ENCODE measurements at places on chromosomes 6 and 20. TPM values are rescaled to one million over a fixed set of nuclear protein-coding genes. Genes with fewer than 3 reads are reported as not detected.
A peak's percentile ranks its signal among the peaks of the same experiment; 100 is the strongest.

- no peak for DNase-seq
Observed at GRCh38 chr20:10924644-10925201, 250.9 kb upstream of the JAG1 start.

GRCh38 chr6:48068278-48069251, 42.4 kb downstream of the PTCHD4 start:
- DNase-seq, result peak; percentile 34

IMPG1 gene
- total RNA-seq, result not detected

GRCh38 chr6:137746264-137746663, 120.8 kb upstream of the TNFAIP3 start:
- no peak for DNase-seq

FOXC1 gene
- 3.5 TPM for total RNA-seq

GJE1 gene
- not detected for total RNA-seq

BRPF3 gene
- 17.8 TPM for total RNA-seq

- DNase-seq, result no peak
Observed at GRCh38 chr6:139371421-139372203, 2.8 kb downstream of the CITED2 start.

DNA sequence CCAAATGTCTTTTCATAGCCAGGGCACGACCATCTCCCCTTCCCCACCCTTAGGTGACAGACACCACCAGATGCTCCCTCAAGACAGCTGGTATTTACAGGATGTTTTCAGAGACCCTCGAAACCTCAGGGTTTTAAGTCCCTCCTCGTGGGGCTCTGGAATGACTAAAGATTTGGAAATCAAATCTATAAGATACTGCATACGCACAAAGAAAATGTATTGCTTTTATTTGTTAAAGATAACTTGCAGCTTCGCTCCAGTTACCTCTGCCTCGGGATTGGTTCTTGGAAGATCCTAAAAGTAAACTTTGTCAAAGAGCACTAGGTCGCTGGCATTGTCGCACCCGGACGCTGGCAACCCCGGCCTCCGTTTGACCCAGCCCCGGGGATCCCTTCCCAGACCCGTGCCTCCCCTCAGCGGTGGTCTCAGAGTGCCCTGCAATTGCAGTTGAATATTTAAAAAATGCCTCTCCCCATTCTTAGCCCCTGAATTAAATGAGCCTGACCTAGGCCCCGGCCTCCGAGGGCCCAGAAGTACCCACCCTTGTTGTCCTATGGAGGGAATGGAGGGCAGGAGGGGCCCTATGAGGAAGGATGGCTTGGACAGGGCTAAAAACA, 7.1 kb downstream of the PAX1 start:
- no peak for DNase-seq

DNA sequence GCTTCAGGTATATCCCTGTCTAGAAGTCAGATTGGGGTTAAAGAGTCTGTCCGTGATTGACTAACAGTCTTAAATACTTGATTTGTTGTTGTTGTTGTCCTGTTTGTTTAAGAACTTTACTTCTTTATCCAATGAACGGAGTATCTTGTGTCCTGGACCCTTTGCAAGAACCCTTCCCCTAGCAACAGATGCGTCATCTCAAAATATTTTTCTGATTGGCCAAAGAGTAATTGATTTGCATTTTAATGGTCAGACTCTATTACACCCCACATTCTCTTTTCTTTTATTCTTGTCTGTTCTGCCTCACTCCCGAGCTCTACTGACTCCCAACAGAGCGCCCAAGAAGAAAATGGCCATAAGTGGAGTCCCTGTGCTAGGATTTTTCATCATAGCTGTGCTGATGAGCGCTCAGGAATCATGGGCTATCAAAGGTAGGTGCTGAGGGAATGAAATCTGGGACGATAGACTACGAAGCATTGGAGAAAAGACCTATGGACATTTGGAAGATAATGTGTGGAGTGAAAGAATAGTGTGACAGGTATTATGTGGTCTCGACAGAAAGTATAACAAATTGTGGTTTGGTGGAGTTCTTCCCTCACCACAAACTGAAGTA, at the start of gene HLA-DRA:
Gene HLA-DRA, plus strand, starts transcription at position 286 of the 613 bp plus-strand sequence. Its CDS starts 64 bp downstream, at position 350.
- no peak for DNase-seq

- no peak for DNase-seq
Observed at GRCh38 chr6:42158011-42158410, 15.2 kb upstream of the GUCA1A start.

C6orf58 gene
- total RNA-seq, result not detected

DNA sequence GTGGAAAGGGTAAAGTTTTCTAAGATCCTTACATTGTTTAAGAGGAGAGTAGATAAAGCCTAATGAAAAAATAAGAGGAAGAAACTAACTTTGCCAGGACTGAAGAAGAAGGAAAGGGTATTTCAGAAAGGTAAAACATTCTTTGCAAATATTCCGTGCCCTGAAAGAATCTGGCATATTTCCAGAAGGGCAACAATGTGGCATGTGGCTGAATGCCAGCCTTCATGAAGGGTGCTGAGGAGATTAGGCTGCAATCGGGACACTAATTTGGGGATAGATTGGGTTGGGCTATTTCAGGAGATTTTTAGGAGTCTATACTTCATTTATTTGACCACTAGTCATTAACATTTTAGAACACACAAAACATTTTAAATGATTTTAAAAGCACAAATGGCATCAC, 16.2 kb upstream of the UFL1 start:
- DNase-seq, result no peak

- DNase-seq, result no peak
Observed at GRCh38 chr20:30594112-30594511, 663.4 kb upstream of the DEFB115 start.
